H9 (cell line): ENCODE measurements at places on chromosomes 6 and 20.

DNA sequence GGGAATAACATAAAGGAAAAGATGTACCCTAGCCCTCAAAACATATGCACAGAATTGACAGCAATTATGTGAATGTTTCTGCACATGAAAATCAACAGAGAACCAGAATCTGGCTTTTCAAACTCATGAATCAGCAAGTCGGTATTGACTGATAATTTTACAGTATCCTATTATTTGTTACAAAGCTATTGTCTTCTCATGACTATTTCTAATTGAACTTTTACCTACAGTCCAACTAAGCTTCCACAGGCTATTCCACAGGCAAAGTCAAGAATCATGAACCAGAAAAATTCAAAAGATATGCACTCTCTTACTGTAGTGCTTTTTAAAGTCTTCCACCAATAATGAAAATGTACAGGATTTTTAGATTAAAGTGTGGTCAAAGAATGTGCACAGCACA lies 49.1 kb upstream of the DST start:
- no peak for DNase-seq

- no peak for DNase-seq
These were observed 80.1 kb downstream of the RIPOR3 start for GRCh38 chr20:50611128-50611810.

GRCh38 chr6:157645201-157645795 lies 177.7 kb upstream of the SNX9 start:
- DNase-seq: no peak

GRCh38 chr6:20182926-20183521 lies 29.2 kb downstream of the MBOAT1 start:
- DNase-seq: no peak

- no peak for DNase-seq
These were observed 140.6 kb downstream of the ZNF217 start for GRCh38 chr20:53453076-53453475.

GRCh38 chr6:108365478-108365877 lies 70.6 kb downstream of the AFG1L start:
- no peak for DNase-seq
